ENCODE measurements at places on chromosomes 6 and 20.

DNA sequence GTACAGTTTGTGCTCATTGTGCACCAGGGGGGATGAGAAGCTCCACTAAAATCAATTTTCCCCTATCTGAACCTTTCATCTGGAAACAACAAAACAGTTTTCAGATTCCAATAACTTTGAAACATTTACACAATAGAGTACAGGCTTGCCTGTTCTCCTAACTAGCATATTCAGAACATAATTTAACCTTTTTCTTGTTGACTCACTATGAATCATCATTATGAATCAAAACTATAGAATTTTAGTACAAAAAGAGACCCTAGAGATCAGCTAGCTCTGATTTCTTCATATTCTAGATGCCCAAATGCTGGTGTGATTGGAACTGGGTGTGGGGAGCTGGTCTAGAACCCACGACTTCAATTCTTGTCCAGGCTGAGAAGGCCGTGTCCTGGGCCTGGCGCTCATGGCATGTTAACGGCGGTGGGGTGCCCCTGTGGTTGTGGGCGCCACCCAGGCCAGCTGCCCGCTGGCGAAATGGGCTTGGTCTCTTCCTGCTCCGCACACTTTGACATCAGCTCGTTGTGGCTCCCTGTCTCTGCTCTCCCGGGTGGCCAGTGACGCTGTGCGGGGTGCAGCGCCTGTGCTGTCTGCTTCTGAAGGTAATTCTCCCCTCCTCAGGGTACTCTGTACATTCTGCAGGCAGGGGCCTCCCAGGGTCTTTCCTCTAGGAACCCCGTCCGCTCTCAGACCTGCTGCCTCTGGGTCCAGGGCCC lies 29.9 kb upstream of the AGPAT4 start:
- no peak for DNase-seq

- peak; percentile 69 for DNase-seq
Observed at GRCh38 chr6:35318196-35319171, 20.9 kb downstream of the DEF6 start.

DNA sequence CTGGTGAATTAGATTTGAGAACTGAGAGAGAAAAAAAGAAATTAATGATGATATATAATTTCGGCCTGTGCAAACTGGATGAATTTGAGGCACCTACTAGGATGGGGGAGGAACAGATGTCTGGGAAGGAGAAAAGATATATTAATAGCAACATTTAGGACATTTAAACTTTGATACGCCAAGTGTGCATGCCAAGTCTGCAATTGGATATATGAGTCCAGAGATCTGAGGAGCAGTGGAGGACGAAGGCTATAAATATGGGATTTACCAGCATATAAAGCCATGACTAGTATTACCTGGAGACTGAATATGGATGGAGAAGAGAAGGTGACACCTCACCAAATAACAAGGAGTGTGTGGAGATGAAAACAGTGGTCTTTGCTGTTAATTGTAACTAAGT lies 272.6 kb upstream of the HSF2 start:
- DNase-seq, result no peak

DNA sequence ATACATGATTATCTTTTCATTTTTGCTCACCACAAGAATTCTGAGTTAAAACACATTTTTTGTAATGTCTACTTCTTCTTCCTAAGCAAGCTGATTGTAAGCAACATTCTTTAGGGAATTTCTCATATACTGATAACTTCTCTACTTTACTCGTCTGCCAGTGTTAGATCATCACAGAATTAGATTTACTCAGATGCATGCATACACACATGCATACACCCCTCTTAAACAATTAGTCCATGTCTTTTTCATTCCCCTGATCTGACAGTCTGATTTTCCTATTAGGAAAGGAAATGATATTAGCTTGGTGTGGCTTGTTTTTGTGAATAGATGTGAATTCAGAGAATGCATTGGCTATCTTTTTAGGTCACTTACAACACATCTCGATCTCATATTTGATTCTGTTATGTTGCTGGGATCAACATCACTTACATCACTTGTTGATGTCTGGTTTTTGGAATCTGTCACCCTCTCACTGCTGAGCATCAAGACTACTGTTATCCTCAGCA lies 91.4 kb downstream of the FIG4 start:
- no peak for DNase-seq

GRCh38 chr20:2338411-2339066 lies 42.2 kb upstream of the TGM6 start:
- no peak for DNase-seq

GRCh38 chr6:147742440-147742839 lies 233.9 kb downstream of the SAMD5 start:
- no peak for DNase-seq

DNA sequence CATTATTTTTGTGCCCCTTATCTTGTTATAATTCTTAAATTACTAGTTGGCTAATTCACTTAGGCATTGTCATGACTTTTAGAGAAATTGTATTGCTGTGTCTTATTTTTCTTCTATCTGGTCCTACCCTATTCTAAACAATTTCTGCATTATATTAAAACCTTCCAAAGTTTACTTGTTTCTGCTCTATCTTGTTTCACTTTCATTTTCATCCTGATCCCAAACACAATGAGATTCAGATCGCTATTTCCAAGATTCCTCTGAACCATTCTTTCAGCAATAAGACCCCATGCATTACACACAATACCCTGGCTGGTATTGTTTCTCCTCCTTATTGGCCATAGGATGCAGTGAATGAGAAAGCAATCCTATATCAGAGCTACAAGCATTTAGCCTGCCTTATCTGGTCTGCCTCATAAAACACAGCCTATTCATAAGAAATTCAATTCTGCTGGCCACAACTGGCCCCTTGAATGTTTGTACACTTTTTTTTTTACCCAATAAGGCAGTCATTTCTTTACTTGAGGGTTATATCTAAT lies 69.9 kb upstream of the POU3F2 start:
- DNase-seq, result no peak

DNA sequence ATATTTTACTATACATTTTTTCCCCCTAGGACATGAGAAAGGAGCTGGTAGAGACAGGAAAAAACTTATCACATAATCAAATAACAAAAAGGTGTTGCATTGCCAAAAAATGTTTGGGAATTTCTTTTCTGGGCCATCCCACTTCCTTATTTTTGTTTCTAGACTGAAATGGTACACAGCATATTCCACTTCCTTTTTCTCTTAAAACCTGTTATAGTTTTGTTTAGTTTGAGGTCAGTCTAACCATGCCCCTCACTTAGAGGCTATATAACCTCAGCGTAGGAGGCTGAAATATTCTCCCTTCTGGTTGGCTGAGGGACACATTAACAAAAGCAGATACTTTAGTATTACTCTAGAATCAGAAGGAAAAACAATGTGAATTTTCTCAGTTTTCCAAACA lies 323.9 kb downstream of the GJA1 start:
- no peak for DNase-seq

DNA sequence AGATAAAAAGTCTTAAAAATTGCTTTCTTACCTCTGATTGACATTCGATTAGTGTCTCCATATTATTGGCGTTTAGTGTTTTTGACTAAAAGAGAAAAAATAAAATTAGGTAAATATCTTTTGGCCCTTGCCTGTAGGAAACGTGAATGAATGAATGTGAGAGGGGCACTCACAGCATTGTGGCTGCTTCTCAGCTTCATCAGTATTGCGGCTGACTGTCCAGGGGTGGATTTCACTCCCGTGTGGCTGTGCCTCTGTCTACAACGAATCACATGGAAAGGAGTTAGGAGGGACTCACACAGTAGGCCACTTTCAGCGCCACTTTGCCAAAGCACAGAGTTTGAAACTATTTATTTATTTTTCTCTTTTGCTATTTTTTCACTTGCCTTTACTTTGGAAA lies 844 bp downstream of the TAGAP start:
- DNase-seq, result no peak

DNA sequence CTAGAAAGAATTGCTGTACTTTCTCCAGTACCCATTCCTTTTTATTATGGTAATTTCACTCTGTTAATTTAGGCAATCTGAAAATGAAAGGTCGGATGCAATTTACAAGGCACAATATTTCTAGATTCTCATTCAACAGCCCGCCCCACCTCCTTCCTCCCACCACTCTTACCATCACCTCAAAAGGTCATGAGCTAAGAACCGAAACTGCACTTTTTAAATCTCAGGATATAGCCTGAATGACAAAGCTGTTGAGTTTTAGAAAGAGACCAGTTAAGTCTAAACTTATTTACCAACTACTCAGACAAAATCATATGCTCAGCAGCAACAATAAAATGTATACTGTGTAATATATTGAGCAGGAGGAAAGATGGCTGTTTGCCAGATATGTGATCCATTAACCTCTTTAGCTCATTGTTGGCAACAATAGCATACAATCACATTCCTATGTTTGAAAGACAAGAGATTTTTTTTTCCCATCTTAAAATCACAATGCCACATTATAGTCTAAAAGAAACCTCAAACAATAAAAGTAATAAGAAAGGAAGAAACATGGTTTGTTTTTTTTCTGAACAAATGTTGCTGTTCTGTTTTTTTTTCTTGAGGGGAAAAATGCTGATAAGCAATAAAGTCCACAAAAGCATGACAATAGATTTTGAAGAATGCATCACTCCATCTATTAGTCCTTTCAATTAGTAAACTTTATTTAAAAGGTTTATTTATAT lies 1.6 kb upstream of the HS3ST5 start:
- DNase-seq, result no peak

DNA sequence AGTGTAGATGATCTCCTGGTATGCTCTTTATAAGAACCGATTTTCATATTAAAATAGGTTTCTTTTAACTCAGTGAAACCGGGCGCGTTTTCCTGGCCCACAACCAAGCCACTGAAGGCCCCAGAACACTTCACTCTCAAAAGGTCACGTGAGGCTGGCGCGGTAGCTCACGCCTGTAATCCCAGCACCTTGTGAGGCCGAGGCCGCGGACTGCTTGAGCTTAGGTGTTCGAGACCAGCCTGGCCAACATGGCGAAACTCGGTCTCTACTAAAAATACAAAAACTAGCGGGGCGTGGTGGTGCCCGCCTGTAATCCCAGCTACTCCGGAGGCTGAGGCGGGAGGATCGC lies 402 bp upstream of the TAF8 start:
- DNase-seq, result no peak

- no peak for DNase-seq
Observed at GRCh38 chr20:20223981-20224380, 143.9 kb upstream of the INSM1 start.

GRCh38 chr6:43584892-43585570 lies 9.0 kb downstream of the POLH start:
- peak; percentile 84 for DNase-seq

GRCh38 chr6:76481101-76481500 lies 408.6 kb upstream of the IMPG1 start:
- no peak for DNase-seq

DNA sequence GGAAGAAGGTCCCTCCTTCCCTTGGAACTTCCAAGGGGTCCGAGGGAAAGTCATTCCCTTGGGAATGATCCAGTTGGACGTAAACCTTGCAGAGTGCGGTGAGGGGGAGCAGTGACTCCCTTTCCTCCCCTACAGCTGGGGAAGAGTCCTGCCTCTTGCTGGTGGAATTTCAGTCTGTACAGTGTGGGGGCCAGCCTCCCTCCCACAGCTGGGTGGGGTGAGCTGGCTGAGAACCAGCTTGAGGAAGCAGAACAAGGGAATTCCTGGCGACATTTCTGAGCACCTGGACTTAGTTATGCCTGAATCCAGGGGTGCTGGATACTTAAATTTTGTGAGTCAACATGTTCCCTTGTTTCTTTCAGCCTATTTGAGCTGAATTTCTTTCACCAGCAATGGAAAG lies 152.0 kb downstream of the ANKRD60 start:
- DNase-seq, result no peak

GRCh38 chr6:33745548-33745947 lies 1.2 kb downstream of the IP6K3 start:
- no peak for DNase-seq

- DNase-seq, result no peak
Observed at GRCh38 chr20:939606-940005, 23.5 kb upstream of the ANGPT4 start.

- no peak for DNase-seq
Observed at GRCh38 chr6:163720005-163720404, 305.5 kb downstream of the QKI start.

GRCh38 chr20:673603-674001 lies 2.0 kb downstream of the SCRT2 start:
- no peak for DNase-seq

GRCh38 chr6:34315256-34315655 lies 66.5 kb upstream of the SMIM29 start:
- DNase-seq, result no peak

DNA sequence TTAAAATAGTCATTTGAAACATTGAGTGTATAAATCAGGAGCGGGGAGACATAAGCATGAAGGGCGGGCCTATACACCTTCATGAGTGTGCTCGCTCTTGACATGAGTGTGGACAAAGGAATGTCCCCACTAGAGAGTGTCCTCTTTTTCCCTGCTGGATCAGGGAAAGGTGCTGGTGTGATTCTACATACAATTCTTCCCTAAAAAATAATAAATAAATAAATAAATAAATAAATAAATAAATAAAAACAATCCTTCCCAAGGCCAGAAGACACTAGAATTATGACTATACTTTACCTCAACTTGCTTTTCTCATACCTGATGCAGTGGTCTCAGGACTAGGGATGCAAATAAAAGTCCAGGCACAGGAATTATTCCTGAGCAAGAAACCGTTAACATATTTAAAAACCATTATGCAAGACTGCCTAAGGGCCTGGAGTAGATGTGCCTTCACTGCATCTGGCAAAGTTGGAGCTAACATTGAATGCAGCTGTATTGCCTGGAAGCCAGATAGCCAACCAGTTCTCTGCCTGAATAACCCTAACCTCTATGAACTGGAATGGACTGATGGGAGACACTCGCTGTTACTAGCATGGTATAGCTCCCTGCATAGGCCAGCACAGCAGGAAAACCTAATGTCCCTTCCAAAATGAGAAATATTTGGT lies 37.5 kb upstream of the MICB start:
- no peak for DNase-seq

DNA sequence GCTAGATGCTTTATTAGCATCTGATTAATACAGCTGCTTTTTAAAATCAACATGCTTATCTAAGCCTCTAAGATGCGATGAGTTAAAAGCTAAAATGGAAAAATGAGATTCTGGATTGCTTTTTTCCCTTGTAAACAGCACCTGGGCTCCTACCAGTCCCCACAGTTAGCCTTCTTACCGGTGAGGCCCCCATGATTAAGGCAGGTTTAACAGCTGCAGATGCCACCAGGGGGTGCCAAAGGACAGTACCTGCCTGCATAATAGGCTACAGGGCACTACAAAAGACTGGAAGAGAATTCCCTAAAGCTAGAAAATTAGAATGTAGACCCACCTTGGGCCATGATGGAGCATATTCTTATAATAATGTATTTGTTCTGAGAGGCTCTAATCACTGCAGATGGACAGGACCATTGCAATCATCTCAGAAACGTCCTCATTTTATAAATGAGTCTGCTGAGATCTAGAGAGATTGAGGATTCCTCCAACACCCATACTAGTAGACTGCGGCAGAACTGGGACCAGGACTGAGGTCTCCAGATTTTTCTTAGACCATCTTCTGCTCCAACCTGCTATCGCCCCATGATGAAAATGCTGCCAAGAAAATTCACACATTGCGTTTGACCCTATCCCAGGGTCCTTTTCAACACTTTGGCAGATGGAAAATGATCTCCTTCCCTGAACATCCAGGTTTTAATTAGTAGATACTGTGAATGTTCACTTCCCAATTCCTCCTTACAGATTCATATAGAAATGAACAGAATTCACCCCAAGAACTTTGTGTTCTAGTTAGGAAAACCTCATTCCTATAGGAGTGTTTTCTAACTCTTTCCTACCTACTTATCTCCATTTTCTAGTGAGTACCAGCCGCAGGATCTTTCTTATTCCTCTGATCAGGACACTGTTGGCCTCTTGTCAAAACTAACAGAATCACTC lies 148.8 kb downstream of the RPS12 start:
- peak; percentile 52 for DNase-seq
